Kidney glomerular epithelial cell (primary cell): ENCODE measurements at places on chromosomes 7 and 10.

GRCh38 chr7:86790383-86790782, 146.7 kb downstream of the GRM3 start:
- DNase-seq, result no peak

- no peak for DNase-seq
Measured at GRCh38 chr7:134071355-134072331, 55.5 kb upstream of the LRGUK start.

DNA sequence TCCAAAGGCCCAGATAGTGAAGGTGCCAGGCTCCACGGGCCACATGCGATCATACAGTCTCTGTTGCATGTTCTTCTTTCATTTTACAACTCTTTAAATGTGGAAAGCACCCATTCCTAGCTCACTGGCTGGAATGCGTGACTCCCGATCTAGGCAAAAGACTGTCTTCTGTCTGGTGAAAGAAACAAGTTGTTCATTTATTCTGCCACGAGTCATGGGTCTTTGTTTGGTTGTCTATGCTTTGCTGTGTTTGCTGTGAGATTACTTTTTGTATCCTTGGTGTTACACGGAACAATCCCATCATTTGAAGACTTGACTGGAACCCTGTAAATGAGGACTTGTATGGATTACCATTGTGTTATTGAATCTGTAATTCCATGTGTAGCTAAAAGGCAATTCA, 41.9 kb downstream of the NPVF start:
- DNase-seq, result no peak

DNA sequence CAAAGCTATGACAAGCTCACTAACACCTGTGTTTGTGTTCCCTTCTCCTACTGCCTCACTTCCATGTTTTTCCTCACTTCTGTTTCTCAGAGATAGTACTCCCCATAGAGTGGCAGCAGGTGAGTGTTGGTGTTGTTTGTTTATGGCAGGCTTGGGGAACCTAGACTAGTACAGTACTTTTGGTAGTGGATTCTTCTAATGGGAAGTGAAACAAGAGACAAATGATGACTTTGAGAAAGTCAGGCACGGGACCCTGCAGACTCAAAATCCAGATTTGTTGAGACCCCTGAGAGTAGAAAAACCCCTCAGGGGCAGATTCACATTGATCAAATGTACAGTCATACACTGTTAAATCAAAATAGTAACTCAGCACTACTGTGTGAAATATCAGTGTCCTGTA, 6.4 kb upstream of the CFAP69 start:
- DNase-seq, result no peak

DNA sequence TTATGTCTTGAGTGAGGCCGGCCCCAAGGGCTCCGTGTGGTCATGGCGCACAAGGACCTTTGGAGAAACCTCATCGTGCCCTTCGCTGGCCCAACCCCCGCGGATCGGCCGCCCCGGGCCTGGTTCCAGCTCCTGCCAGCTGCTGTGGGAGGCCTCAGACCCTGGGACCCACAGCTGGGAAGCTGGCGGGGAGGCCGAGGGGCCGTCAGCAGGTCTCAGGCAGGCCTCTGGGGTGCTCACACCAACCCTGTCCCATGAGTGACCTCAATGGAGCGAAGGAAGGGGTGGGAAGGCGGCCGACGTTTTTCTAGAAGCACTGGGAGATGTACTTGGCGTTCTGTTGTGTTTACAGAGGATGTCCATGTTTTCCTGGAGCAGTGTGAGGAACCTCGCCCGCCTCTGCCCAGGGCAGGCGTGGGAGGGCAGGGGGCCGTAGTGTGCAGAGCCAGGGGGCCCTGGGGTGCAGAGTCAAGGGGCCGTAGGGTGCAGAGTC, 18.6 kb upstream of the ADGRA1 start:
- no peak for DNase-seq

DNA sequence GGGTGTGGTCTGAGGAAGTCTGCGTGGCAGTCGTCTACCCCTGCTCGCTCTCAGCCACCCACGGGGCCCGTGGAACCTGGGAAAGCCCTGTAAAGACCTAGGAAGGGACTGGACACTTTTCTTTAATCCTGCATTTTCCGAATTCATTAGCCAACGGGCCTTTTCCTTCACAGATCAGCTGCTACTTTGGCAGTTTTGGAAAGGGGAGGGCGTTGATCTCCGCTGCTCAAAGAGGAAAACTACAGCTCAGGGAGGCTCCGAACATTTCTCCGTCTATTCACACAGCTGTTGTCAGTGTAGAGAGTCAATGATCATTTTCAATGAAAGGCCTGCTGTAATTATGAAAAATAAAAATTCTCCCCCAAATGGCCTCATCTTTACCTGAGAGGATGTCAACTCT, 450.1 kb upstream of the MKI67 start:
- DNase-seq, result no peak

GRCh38 chr10:12221323-12222298, 25.6 kb downstream of the CDC123 start:
- no peak for DNase-seq

DNA sequence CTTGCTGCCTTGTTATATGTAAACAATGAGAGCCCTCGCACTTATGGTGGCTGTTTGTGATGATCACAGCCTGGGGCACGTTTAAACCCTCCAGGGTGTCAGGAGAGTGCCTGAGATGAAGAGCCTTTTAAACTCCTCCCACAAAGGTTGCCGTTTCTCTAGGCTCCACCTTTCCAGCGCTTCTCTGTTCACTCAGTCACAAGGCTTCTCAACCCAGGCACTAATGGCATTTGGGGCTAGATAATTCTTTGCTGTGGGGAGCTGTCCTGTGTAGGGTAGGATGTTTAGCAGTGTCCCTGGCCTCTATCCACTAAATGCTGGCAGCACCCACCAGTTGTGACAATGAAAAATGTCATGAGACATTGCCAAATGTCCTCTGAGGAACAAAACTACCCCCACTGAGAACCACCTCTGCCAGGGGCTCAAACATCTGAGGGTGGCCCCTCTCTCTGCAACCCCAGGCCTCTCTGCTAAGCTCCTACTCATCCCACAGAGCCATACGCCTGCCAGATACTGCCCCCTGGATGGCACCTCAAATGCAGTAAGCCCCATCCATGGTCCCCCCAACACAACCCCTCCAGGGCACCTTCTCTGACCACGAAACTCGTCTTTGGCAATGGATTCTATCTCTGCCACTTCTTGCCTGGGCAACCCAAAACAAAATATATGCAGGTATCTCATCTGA, 144.3 kb upstream of the ZMIZ1 start:
- DNase-seq, result no peak

- DNase-seq, result peak; percentile 23
Measured at GRCh38 chr7:115585015-115585718, 445.4 kb downstream of the TFEC start.
